ENCODE measurements at places on chromosomes 16 and 17.

GRCh38 chr17:33277436-33278100 is 15.5 kb downstream of the ASIC2 start:
- DNase-seq = no peak

GRCh38 chr16:52366983-52367382 is 180.0 kb downstream of the TOX3 start:
- DNase-seq = no peak

DNA sequence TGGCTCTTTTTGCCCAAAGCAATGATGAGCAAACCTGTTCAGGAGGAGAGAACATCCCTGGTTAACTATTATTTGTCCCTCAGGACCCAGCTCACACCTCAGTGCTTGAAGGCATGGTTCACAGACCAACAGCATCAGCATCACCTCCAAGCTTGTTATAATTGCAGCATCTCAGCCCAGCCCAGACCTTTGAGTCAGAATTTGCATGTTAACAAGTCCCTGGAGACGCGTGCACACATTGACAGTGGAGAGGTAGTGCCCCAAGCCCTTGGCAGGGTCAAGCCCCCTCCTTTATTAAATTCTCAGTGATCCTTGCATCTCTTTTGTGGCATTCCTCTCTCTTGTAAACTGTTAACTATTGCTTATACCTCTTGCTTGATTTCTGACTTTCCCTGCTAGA is 488.6 kb downstream of the HAPSTR1 start:
- DNase-seq = no peak

GRCh38 chr16:61005952-61006351 is 1030.3 kb downstream of the CDH8 start:
- no peak for DNase-seq

- no peak for DNase-seq
Measured at GRCh38 chr17:44083250-44083849, 12.8 kb downstream of the G6PC3 start.

DNA sequence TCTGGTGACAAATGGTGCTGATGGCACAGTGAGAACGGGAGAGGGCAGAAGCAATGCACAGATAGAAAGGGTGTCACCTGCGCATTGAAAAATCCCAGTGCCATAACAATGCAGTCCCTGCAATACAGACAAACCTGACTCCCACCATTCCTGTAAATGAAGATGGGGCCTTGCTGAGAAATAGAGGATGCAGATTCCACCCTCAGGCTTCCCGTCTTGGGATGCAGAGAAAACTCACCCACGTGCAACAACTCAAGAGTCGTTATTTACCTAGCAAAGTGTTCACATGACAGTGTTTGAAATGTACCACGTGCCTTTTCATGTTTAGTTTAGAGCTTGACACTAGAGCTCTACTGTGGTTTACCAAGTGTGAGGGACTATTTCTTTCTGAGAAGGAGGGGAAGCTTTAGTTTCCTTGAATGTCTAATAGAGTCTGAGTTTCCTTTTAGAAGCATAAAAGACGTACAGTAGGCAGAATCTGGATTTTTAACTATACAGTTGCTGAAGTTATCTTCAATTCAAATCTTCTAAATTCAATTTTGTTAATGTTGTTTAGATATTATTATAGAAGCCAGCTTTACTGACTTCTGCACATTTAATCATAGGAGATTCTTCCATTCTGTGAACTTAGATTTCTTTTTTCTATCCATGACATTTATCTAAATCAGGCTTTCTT is 35.6 kb downstream of the WWOX start:
- no peak for DNase-seq

GRCh38 chr17:9729034-9729650 is 62.2 kb downstream of the DHRS7C start:
- peak; percentile 54 for DNase-seq

DNA sequence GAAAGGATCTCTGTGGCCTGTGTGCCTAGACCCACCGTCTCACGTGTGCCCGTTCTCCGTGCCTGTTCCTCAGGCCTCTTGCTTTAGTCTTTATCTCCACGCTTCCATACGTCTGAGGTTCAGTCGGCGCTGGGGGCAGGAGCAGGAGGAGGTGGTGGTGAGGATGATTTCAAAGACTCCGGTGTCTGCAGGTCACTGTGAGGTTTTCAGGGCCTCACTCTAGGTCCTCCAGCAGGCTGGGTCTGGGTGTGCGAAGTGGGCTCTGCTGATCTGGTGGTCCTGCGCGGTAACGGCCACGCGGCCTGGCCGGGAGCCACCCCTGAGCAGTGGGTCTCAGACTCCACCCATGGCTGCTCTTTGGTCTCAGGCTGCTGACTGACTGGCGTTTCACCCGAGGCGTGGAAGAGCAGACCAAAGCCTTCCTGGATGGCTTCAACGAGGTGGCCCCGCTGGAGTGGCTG is 14.4 kb upstream of the CLEC18A start:
- no peak for DNase-seq

DNA sequence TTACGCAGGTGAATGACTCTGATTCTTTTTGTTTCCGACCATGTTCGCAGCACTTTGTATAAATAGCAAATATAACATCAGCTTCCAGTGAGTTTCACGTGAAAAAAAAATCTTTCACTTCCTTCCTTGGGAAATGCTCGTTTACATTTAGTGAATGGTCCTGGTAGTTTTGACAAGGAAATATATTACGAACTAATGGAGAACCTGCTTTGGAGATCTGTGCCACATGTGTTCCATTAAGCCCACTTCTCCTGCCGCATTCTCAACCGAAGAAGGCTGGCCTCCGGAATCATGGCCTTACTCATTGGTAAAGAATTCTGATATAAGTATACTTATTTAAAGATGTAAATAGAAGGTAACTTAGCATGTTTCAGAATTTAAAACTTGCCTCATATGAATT is 3.6 kb downstream of the CRAMP1 start:
- no peak for DNase-seq

DNA sequence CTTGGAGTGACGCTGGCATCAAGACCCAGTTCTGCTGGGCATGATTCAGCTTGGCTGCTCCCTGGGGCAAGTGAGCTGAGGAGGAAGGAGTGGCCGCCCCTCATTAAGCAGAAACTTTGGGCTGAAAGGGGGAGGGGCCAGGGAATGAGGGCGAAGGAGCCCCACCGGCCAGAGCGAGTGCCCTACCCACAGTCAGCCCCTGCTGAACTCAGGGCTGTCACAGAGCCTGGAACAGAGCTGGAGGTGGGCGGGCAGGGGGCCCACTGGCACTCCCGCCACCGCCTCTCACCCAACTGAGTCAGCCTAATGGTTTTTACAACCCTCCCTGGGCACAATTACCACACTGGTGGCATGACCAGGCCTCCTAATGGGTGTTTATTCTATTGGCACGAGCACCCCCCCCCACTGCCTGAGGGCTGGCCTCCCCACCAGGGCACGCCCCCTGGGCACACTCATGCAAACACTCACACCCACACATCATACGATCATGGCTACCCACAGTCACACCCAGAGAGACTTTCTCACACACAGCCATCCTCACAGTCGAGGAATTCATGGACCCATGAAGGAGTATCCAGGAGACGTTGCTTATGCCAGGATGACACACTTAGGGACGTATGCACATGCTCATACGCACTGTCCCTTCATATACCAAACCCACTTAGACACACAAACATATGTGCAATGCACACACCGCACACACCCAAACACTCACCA is 19.2 kb downstream of the UNC119 start:
- no peak for DNase-seq

DNA sequence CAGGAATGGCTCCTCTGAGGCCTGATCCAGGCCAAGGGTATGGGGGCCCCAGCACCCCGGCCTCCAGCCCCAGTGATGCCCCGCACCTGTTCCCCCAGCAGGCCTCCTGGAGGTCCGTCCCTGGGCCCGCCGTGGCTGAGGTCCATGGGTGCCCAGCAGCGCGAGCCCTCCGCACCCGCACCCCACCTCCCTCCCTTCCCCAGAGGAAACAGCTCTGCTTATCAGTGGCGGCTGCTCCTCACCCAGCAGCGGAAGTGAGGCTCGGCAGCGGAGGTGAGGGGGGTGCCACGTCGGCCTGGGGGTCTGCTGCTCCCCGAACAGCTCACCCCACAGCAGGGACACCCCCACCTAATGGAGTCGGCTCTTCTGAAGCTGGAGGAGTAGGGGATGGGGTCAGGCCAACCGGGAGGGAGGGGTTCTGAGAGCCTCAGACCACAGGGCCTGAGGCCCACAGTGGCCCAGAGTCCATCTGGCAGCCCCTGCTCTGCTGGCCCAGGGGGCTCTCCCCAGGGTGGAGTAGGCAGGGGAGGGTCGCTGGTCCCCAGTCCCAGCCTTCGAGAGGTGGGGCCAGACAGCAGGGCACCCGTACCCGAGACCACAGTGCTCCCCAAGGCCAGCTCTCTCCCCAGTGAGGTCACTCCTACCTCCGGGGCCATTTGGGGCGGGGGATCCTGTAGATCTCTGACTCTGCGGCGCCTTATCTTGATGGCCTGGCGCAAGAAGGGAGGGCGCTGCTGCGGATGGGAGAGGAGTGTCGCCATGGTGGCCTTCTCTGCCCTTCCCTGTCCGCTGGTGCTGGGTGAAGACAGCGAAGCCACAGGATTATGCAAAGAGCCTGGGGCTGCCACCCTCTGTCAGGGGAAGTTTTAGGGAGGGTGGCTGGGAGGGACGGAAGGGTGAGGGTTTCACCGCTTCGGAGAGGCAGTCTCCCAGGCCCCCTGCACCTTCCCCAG is at the start of gene UNC13D:
Gene UNC13D, minus strand, starts transcription at position 828 of the 953 bp plus-strand sequence. Its CDS starts 67 bp downstream, at position 761.
- peak; percentile 81 for DNase-seq

DNA sequence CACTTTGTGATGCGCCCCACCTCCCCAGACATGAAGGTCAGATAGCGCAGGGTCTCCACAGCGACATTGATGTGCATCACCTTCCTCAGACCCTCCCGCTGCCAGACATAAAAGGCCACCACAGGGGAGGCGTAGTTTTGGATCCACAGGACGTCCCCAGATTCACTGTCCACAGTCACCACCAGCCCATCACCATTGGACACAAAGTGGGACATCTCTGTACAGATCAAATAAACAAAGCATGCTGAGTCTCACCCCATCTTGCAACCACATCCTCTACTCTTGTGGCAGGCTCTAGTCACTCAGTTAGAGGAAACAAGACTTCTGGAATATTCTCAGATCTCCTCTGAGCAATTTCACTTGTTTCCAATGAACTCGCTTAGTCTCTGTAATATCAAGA is 46.3 kb upstream of the ICAM2 start:
- DNase-seq = no peak

- DNase-seq = peak; percentile 48
Measured at GRCh38 chr17:79852748-79853147, 13.5 kb upstream of the CBX4 start.

GRCh38 chr16:58030136-58030840 is 4.7 kb downstream of the MMP15 start:
- DNase-seq = no peak

DNA sequence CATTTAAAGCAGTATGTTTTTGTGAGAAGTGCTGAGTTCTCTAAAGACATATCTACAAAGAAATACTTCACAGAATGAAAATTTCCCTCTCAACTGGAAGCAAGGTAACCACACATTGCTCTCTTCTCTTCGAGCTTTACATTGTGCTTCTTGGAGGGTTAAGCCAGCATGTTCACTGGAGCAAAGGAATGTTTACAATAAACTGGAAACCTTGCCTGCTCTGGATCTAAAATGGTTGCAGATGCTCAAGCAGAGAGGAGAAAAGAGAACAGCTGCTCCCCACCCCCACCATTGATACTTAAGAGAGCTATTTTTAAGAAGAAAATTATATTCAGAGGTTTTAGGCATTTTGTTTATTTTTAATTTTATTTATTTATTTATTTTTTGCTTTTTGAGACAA is 213.1 kb downstream of the CEP112 start:
- no peak for DNase-seq

GRCh38 chr16:79639576-79640311 is 39.2 kb upstream of the MAF start:
- DNase-seq = no peak

Data from inflammatory macrophage (primary cell).